ENCODE measurements at places on chromosomes 3 and 15. TPM values are rescaled to one million over a fixed set of nuclear protein-coding genes. Genes with fewer than 3 reads are reported as not detected.

Gene TMC3
- total RNA-seq, result 0.05 TPM

GRCh38 chr15:70262171-70262570, 164.5 kb upstream of the TLE3 start:
- no peak for ATAC-seq

GRCh38 chr3:115301364-115301860, 154.3 kb upstream of the ZBTB20 start:
- no peak for ATAC-seq

Gene NUDT16
- total RNA-seq, result 14.6 TPM

GRCh38 chr15:84725001-84725491, 9.1 kb upstream of the SEC11A start:
- ATAC-seq, result peak; percentile 99

DNA sequence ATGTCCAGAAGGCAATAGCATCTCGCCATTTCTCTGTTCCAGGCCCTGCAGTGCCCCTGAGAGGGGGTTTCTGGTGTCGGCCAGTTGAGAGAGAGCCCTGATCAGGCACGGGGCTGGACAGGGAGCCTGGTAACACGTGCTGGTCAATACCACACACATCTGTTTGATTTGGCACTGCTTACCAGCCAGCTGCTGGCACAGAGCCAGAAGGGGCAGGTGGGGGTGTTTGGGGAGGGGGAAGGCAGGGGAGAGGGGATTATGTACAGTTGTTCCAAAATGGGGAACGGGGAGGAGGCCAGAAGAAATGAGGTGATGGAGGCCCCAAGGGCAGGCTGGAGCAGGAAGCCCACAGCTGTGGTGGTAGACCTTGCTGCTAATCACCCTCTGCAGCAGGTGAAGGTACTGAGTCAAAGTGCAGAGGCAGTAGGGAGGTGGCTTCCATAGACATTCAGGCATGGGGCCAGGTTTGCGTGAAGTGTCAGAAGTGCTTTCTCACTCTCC, 153.5 kb upstream of the LPP start:
- ATAC-seq, result peak; percentile 79

DNA sequence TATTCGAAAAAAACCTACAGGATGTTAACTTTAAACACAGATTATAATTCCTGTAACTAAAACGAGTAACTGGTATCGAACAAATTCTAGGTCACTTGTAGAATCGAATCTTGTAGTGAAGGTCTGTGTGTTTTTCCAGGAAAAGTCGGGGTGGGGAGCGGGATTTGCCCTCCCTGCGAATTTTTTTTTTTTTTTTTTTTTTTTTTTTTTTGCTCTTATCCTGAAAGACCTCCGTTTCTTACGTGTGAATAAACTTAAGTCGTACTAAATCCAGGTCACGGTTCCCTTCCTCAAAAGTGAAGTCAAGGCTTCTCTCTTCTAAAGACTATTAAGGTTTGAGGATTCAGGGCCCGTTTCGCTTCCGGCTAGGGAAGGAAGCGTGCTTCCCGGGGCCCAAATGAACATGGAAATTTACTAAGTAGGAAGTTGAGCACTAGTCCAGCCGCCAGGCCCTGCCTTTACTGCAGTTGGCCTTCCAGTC, 770 bp downstream of the TBC1D5 start:
- no peak for ATAC-seq

Gene LMAN1L
- 0.83 TPM for total RNA-seq

DNA sequence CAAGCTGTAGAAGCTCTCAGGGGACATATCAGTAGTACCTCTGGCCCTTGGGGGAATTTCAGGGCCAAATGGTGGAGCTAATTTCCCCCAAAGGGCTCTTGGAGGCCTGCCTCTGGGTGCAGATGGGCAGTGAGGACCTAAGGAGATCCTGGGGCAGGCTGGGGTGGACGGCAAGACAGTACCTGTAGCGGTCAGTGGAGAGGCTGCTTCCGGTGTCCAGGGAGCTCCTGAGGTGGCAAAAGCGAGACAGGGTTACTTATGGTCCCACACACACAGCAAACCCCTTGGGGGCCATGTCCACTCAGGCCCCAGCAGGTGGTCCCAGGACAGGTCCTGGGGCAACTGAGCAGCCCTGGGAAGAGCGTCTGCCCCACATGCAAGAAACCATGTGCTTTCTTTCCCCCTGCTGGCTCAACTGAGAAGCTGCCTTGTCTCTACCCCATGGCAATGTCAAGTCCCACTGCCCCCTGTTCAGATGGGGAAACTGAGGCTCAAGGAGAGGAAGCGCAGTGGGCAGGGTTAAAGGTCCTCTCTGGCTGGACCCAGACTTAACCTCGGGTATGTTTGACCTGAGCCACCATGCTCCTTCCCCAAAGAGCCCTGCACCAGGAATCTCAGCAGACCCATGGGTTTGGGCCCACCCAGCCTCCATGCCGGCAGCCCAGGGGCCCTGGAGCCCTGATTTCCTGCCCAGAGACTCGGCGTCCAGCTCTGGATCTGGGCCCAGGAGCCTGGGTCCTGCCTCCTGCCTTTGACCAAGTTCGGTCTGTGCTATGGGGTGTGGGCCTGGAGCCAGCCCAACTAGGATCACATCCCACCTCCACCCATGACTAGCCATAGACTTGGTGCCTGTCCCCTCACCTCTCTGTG, 25.7 kb downstream of the IQSEC1 start:
- no peak for ATAC-seq

Gene PARP16
- total RNA-seq, result 10.4 TPM
